ENCODE measurements at places on chromosomes 5 and 9.

DNA sequence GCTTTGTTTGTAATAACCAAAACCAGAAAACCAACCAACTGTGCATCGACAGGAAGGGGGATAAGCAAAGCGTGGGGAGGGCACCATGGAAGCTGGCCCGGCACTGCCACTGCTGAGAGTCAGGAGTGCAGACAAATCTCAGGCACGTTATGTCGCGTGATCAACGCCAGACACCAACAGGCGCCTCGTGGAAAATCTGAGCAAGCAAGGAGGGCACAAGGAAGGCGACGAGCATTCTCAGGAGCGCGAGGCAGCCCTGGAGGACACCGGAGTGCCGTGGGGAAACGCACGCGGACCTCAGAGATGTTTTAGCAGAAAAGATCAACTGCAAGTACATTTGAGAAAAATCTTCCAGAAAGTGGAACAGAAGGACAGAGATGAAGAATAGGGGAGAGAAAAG is 15.1 kb upstream of the NSMF start:
- DNase-seq: no peak

- no peak for DNase-seq
These were observed 160.0 kb downstream of the C9orf152 start for GRCh38 chr9:110047955-110048402.

GRCh38 chr9:23850690-23851629 is 24.9 kb upstream of the ELAVL2 start:
- no peak for DNase-seq

DNA sequence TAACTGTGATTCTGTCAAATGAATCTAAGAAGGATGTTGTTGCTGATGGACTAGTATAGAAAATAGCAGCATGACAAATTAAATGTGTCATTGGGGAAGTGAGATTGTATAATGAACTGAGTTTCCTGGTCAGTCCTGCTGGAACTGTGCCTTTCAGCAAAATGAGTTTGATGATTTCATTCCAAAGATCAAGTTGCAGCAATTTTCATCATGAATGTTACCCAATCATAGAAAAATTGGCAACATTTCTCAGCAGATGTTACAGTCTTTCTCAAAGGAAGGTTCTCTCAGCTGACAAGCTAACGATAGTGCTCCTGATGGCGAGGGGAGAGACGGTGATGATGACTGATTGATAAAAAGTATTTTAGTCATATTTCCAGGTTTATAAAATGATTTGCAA is 10.7 kb downstream of the PCDHAC2 start:
- DNase-seq: no peak

DNA sequence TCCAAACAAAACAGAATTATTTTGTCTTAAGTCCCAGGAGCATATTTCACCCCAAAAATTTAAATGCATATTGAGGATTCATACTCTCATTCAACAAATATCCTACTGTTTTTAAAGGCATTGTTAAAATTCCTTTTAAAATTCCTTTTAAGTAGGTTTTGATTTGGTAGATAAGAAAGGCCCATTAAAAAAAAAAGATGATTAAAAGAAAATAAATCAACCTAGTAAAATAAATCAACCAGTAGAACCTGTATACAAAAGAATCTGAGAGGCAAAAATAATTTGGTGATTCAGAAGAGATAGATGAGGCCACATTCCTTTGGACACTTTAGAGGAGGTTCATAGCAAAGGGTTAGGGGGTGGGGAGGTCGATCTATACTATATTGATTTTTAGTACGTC is 585.3 kb upstream of the TLE4 start:
- no peak for DNase-seq

DNA sequence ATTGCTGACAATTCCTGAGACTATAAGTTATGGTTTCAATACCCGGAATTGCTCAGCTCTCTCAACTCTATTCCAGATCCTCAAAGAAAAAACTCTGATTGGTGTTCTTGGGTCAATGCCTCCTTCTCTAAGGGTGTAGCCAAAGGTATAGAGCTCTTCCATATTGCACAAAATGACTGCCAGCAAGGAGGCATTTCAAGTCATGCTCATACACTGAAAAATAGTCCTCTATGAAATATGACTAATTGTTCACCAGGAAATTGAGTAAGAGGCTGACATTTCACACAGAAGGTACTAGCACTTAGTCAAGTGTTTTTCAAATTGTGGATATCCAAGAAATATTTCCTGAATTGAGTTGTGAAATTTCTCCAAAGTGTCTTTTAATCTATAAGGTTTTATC is 111.1 kb upstream of the KLF9 start:
- DNase-seq: no peak

- DNase-seq: no peak
These were observed 14.3 kb upstream of the PSMB7 start for GRCh38 chr9:124429530-124429867.

DNA sequence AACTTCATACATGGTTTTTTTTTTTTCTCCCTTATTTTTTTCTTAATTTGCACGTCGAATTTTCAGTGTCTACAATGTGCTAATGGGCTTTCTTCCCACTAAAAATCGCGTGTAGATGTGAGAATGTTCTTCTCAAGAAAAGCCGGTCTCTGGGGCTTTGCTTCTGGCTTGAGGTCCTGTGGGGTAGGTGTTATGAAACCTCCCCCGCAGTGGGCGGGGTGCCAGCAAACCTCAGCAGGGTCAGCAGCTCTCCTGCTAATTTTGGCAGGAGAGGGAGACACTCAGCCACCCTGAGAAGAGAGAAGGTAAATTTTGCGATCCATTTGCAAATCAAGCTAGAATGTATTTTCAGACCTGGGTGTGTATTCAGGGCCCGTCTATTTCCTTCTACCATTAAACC is 59.9 kb downstream of the NPR3 start:
- no peak for DNase-seq

DNA sequence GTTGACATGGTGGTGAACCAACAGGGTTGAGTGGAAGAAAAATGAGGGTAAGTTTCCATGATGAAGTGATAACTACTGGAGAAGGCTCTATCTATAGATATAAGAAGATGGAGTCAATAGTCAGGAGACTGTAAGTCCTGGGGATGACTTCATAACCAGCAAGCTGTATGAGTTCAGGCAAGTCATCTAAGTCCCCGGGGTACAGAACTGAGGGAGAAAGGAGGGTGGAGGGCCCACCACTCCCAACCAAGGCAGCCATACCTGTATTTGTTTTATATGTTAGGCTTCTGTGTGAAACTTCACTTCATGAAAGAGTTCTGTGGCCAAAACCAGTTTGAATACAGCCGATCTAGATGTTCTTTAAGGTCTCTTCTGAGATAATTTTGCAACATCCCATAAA is 53.3 kb upstream of the IFNE start:
- no peak for DNase-seq

DNA sequence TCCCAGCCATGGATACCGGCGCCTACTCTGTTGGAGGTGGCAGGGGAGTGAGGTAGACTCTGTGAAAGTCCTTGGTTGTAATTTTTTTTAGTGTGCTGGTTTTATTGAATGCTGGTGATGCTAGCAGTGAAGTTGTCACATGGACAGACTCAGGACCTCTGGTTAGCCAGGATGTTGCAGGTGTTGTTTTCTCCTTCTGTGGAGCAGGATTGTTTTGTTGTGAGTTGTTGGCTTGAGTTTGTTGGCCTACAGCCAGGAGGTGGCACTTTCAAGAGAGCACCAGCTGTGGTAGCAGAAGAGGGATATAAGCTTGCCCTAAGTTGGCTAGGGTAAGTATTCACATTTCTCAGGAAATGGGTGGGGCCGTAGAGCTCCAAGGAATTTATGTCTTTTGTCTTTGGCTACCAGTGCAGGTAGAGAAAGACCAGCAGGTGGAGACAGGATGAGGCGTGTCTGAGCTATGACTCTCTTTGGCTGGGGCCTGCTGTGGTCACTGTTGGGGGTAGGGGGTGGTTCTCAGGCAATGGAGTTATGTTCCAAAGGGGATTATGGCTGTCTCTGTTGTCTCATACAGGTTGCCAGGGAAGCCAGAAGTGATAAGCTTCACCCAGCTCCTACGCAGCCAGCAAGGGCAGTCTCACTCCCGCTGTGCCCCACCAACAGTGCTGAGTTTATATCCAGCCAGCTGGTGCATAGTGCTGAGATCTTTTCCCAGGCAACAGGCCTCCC is 248.7 kb downstream of the TAF11L14 start:
- no peak for DNase-seq

DNA sequence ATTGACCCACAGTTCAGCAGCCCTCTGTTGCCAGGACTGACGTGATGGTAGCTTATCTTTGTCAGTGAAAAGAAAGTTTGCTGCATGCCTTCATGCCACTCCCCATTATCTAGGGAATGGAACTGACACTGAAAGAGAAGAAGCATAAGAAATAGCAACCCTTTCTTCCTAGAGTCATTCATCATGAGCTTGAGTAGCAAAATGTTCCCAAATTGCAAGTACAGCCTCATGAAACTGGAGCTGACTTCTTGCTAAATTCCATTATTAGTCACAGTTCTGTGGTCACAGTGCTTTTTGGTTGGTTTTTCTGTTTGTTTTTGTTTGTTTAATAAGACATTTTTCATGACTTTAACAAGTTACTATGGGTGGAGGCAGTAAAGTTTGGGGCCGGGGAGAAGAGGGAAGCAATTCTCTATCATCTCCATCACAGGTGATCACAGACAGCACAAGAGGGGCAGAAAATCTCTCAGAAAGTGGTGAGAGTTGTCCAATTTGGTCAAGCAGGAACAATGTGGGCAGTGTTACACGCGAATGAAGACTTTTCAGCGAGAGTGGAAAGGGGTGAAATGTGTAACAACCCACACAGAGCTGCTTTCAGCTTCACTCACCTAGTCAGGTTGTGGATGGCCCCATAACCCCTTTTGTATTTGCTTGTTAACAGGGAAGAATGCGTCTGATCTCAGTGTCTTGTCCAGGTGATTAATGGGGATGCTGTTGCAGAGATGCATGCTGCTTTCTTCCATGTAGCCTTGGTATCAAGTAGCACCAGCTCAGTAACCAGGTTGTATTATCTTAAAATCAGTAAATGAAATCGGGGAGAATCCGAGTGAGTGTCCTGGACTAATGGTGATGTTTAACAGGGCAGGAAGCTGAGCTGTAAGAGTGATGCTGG is 440.4 kb downstream of the DMRT2 start:
- DNase-seq: no peak

DNA sequence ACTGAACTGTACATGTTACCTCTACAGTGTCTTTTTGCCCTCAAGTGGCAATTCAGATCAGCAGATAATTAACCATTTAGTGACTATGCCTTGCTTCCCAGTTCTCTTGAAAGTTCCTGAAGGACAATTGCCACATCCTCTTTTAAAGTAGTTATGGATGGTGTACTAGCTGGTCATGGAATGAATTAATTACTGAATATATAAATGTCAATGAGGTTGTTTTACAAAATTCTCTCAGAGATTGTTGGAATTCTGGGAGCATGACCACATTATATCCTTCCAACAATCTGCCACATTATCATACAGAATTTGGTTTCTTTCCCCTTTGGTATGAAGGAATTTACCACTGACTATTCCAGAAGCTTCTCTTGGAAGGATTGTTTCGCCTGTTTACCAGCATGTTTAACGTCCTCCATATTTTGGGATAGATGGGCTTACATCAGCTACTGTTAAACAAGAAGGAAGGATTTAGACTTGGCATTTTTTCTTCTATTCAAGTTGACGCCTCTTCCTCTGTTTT is 176.4 kb downstream of the CD180 start:
- no peak for DNase-seq

GRCh38 chr5:52725808-52726207 is 61.9 kb upstream of the ITGA1 start:
- no peak for DNase-seq

- DNase-seq: no peak
These were observed 36.1 kb downstream of the STRBP start for GRCh38 chr9:123232332-123232731.

- DNase-seq: no peak
These were observed 1641.8 kb upstream of the WWC1 start for GRCh38 chr5:166649676-166650075.

- DNase-seq: no peak
These were observed 62.6 kb downstream of the PLAC8L1 start for GRCh38 chr5:146042628-146043279.

GRCh38 chr5:62771341-62771740 is 192.7 kb downstream of the LRRC70 start:
- no peak for DNase-seq

- DNase-seq: no peak
These were observed 7.8 kb upstream of the FOXI1 start for GRCh38 chr5:170097934-170098333.

DNA sequence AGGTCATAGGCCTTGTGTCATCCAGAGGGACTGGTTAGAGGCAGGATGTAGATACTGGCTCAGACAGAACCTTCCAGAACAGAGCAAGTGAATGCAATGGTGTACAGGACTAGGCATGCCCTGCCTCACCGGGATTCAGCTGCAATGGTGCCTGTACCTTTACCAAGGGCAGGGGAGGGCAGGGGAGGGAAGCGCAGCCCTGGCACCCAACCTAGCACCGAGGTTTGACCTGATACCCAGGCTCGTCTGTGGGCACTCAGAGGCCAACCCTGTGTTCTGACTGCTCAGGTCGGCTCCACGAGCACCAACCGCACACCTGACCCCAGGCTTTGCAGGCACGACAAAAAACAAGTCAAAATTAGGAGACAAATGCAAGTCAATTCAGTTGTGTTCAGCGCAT is 47.3 kb upstream of the GFPT2 start:
- no peak for DNase-seq

DNA sequence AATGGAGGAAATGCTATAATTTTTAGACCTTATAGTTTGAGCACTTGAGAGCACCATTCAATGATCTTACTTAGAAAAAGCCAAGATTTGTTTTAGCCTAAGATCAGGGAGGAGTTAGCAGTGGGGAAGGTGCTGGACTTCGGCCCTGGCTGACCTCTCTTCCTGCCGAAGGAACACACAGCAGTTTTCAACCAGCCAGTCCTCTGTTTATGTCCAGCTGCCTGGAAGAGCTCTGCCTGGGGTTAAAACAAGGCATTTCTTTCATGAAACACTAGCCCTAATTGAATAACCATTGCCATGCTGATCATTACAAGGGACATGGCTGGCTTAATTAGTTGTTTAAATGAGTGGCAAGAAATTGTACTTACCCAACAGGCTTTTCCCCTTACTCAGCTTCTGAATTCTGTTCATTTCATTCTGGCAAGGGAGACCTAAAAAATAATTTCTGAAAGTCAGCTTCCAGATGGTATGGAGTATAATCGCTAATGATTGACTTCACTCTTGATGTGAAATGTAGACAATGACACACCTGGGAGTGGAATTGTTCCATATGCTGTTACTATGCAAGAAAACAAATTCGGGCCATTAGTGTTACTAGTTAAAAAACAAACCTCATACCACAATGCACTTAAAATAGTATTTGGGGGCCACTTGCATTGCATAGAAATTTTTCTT is 514.2 kb downstream of the SPOCK1 start:
- DNase-seq: no peak

- no peak for DNase-seq
These were observed 22.2 kb downstream of the COL27A1 start for GRCh38 chr9:114177423-114178064.

- DNase-seq: no peak
These were observed 56.4 kb upstream of the GOLPH3 start for GRCh38 chr5:32230356-32231099.

DNA sequence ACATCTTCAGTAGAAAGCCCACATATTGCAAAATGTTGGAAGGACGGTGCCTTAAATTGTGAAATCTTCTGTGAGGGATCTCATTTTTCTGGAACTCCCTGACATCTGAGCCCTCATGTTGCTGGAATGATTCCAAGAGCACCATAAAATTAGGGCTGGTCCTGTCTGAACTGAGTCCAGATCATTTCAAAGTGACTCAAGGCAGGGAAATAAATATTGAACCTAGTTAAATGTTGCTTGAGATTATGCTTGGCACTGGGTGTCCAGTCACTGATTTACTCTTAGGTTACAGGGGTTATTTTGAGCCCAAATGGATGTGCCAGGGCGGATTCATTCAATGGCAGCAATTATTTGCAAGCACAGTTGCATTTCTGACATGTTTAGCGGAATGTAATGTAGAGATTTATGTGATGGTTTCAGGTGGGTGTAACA is 437.0 kb downstream of the PIK3R1 start:
- DNase-seq: no peak
